Left forelimb (tissue), 1 donor: ENCODE measurements at places on chromosomes 1 and 21.

DNA sequence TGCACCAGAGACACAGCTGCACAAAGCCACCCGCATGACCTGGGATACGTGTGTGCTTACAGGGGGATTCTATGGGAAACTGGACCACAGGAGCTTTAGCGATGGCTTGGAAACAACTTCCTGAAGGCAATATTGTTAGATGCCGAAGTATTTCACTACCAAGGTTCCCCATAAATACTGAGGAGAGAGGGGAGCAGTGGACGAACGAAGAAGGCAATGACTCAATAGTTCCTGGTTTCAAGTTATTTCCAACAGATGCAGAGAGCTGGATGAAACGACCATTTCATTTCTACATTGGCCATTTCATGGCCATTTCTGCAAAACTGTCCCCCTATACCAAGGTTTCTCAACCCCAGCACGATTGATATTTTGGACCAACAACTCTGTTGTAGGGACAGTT, 61.3 kb downstream of the CD34 start:
- no peak for DNase-seq

- no peak for DNase-seq
Observed at GRCh38 chr1:22861764-22862440, 110.8 kb downstream of the LACTBL1 start.

DNA sequence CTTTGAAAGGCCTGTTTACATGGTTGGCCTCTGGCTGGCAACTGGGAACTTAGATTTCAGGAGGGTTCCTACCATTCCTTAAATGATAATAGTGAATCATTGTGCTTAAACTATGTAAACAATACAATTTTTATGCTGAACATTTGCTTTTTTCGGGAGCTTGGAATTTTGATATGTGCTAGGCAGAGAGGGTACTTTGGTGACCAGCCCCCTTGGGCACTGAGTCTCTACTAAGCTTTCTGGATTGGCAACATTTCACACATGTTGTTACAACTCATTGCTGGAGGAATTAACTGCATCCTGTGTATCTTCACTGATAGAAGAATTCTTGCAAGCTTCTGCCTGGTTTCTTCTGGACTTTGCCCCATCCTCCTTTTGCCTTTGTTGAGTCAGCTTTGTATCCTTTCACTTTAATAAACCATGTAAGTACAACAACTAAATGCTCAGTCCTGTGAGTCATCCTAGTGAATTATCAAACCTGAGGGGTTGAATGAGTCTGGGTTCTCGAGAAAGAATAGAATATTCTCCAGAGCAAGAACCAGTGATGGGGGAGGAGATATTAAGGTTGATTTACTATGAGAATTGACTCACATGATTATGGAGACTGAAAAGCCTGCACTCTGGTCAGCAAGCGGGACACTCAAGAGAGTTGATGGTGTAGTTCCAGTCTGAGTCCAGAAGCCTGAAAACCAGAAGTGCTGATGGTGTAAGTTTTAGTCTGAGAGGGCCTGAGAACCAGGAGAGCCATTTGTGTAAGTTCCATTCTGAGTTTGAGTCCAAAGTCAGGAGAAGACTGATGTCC, 3.1 kb upstream of the SLC16A4 start:
- no peak for DNase-seq

GRCh38 chr21:20997636-20998455, at the start of gene NCAM2:
Gene NCAM2, plus strand, starts transcription at chr21:20998409.
- DNase-seq = peak; percentile 86

- DNase-seq = no peak
Observed at GRCh38 chr1:197775282-197776262, at the start of gene DENND1B. Gene DENND1B, minus strand, starts transcription at chr1:197775480. Its CDS starts 325 bp downstream, at chr1:197775155.

DNA sequence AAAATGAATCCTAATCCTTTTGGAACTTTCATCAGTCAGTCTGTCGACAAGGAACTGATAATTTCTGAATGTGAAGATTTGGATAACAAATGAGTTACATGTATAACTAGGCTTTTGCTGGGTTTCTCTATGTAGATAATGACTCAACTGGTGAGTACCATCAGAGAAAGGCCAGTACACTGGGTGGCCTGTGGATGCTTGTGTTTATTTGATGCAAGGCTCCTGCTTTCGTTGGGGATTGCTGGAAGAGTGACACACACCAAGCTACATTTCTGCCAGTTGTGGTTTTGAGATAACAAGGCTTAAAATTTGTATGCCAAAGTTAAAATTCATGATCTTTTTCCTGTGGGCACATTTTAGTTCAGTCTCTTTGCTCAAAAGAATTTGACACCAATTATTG, 115.7 kb upstream of the UBE2U start:
- no peak for DNase-seq

DNA sequence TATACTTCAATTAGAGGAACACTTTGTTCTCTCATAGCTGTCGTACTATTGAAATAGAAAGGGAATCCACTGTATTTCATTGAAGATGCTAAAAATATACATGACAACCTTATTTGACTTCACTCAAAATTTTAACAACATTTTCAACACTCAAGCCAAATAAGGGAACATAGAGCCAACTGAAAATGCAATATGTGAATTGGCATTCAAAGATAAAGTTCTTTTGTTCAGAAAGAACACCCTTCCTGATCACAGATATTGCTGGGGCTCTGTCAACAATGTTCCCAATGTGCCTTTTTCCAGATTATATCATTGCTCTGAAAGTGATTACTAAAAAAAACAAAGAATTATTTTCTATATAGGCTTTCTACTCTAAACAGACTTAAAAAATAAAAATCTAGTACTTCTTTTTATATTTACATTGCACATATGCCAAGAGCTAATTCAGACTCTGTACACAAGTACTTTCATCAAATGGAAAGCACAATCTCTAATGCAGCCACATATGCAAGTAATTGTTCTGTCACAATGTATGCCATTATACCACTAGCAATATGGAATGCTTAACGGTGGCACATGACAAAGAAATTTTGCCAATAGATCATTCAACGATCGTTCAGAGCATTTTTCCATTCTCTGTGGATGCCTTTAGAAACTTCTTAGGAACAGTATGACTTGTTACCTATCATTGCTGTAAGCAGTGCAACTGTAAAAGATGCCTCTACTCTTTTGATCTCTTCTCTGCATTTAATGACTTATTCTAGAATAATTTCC, 171.0 kb downstream of the EIF4G3 start:
- no peak for DNase-seq

GRCh38 chr1:966704-967300, 520 bp downstream of the PLEKHN1 start:
- DNase-seq = no peak

GRCh38 chr21:46154955-46155513, 345 bp downstream of the FTCD start:
- no peak for DNase-seq

DNA sequence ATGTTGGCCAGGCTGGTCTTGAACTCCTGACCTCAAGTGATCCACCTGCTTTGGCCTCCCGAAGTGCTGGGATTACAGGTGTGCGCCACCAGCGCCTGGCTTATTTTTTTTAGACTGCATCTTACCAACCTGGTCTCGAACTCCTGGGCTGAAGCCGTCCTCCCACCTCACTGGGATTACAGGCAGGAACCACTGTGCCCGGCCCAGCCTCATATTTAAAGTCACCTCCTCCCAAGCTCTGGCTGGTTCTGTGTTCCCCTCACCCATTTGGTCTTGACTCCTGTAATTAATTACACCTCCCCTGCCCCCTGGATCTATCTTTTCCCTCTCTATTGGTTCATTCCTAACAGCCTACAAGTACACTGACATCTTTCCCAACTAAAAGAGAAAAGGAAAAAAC, 1.7 kb upstream of the EXOSC10 start:
- no peak for DNase-seq

GRCh38 chr1:218182455-218182854, 102.6 kb upstream of the RRP15 start:
- DNase-seq = no peak

GRCh38 chr1:220691053-220691684, 1.0 kb downstream of the C1orf115 start:
- DNase-seq = no peak

GRCh38 chr21:26070822-26071425, 99.6 kb downstream of the APP start:
- no peak for DNase-seq

- no peak for DNase-seq
Observed at GRCh38 chr1:90786709-90787108, 69.6 kb upstream of the BARHL2 start.

- DNase-seq = no peak
Observed at GRCh38 chr1:110771245-110772022, 96.7 kb upstream of the KCNA3 start.

GRCh38 chr1:219664310-219665029, 51.6 kb upstream of the ZC3H11B start:
- no peak for DNase-seq

GRCh38 chr1:6688001-6688400, 13.6 kb downstream of the DNAJC11 start:
- DNase-seq = no peak

DNA sequence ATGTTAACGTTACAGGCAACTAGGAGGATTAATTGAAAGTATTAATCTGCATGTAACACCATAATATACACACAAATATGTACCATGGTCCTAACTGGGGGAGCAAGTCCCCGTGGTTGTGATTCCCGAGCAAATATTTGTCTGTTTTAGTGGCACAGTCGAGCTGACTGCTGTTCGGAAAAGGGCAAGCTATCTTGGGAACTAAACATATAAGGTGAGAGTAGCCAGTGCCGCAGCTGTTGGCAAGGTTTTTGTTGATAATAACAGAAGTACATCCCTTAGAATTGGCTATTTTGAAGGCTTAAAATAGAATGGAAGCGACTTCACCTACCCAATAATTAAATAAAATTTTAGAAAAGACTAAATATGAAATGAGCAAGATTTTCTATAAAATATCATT, 45.5 kb downstream of the UCHL5 start:
- DNase-seq = no peak

DNA sequence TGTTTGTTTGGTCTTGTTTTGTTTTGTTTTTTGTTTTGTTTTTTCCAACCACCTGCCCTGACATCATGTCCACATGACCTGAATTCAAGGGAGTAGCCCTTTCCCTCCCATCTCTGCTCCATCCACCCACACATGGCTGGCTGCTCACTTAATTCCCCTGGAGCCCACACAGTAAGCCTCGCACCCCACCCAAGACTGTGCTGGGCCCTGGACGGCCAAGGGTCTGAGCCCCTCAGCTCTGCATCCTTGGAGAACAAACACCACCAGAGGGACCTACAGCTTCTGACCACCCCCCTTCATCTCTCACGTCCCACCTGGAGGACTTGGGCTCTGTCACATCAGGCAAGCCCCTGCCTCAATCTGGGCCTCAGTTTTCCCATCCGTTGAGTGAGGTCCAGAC, 39.1 kb downstream of the MATN1 start:
- DNase-seq = no peak

GRCh38 chr1:93399781-93400180, 48.1 kb upstream of the FNBP1L start:
- DNase-seq = no peak

GRCh38 chr1:193785850-193786420, 599.5 kb upstream of the B3GALT2 start:
- DNase-seq = no peak

GRCh38 chr21:42319376-42319775, 4.2 kb upstream of the TFF3 start:
- DNase-seq = no peak

DNA sequence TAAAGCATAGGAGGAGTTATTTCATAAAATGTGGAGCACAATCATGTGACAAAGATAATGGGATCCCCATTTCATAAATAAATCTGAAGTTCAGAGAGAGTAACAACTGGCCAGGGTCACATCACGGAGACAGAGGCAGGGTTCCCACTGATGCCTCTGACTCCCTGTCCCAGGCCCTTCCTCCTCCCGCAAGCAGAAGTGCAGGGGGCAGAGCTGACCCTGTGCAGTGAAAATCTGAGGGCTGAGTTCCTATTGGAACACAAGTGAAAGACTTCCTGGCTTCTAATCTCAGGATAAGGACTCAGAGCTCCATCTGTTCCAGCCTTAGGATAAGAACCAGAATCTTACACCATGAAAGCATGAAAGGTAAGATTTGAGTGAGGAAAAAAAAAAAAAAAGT, 22.0 kb downstream of the SELL start:
- DNase-seq = no peak

DNA sequence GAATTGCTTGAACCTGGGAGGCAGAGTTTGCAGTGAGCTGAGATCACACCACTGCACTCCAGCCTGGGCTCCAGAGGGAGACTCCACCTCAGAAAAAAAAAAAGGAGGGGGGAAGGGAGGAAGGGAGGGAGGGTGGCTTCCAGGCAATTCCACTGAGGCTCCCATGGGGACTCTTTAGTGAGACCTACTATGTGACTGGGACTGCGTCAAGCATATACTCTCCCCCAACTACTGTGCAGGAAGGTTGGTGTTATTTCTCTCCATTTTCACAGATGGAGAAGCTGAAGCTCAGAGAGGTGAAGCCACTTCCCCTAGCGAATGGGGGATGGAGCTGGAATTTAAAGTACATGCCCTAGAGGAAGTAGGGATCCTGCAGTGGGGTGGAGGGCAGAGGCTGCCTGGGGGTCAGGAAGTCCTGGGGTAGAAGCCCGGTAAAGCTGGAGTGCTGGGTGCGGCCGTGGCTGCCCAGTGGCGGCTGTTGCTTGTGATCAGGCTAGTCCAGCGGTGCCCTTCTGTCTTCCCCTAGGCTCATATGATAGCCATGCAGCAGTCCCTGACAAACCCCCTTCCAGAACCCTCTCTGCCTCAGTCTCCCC, 40.3 kb downstream of the RAP1GAP start:
- no peak for DNase-seq

DNA sequence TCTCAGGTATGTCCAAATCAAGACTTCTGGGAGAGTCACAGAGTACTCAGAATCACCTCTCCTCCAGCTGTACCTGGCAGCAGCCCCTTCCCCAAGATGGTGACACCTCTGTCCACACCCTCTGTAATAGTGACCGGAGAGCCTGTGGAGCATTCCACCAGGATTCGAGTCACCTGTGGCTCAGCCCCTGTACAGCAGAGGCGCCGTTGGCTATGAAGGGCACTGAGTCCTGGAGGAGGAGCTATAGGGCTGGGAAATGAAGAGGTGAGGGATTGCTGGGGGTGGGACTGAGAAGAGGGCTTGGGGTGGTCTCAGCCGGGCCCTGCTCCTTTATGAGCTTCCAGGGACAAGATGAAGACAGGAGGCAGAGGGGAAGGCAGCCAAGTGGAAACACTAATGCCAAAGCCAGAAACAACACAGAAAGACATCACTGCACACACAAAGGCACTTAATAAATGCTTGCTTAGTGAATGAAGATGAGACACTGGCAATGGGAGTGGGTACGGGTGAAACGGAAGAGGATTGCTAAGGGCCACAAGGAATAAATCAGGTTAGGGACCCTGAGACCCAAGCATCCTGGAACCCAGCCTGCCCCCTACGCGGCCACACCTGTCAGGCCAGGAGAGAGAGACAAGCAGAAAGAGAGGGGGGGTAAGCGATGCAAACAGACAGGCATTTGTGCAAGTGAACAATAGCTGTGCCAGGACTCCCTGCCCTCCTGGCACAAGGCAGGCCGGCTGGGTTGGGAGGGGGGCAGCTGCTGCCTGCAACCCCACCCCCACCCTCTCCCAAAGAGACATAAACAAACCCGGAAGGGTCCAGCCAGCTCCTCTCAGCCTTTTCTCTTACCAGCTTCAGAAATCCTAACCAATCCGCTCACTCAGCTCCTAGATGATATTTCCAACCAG, 3.9 kb downstream of the ARHGEF2 start:
- DNase-seq = no peak

- no peak for DNase-seq
Observed at GRCh38 chr1:8418301-8418700, 100.4 kb downstream of the SLC45A1 start.
